Femur (tissue), 1 donor: ENCODE measurements at places on chromosomes 3 and 15.
A peak's percentile ranks its signal among the peaks of the same experiment; 100 is the strongest.

DNA sequence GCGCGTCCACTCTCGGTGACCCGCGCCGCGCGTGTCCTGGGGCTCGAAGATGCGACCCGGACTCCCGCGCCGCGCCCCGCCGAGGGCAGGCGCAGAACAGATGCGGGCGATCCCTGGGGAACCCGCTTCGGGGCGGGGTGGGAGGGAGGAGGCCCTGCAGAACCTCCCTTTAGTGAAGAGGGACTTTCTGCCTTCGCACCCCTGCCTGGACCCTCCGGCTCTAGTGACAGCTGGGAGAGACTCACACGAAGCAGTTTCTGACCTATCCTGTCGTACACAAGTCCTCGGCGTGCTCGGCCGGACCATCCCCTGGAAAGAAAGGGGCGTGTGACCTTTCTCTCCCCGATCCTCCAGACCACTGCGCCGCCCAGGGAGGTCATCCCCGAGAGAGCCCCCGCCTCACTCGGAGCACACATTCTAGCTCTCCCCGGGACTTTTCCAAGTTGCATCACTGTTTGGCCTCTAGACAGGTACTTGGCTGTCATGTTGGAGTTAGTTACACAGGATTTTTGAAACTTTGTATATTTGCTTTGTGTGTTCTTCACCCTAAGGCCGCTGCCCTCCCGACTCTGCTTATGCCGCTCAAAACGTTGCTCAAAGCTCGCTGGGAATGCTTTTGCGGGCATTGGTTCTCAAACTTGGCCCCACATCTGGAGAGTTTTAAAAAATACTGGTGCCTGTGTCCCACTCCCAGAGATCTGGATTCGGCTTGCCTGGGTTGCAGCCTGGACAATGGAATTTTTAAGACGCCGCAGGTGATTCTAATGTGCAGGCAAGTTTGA, 582 bp downstream of the CGNL1 start:
- DNase-seq: peak; percentile 53

GRCh38 chr15:65044724-65045481, at the start of gene SLC51B:
SLC51B (plus strand) TSS chr15:65045387; CDS start chr15:65050005, 4,618 bp downstream.
- DNase-seq: no peak

DNA sequence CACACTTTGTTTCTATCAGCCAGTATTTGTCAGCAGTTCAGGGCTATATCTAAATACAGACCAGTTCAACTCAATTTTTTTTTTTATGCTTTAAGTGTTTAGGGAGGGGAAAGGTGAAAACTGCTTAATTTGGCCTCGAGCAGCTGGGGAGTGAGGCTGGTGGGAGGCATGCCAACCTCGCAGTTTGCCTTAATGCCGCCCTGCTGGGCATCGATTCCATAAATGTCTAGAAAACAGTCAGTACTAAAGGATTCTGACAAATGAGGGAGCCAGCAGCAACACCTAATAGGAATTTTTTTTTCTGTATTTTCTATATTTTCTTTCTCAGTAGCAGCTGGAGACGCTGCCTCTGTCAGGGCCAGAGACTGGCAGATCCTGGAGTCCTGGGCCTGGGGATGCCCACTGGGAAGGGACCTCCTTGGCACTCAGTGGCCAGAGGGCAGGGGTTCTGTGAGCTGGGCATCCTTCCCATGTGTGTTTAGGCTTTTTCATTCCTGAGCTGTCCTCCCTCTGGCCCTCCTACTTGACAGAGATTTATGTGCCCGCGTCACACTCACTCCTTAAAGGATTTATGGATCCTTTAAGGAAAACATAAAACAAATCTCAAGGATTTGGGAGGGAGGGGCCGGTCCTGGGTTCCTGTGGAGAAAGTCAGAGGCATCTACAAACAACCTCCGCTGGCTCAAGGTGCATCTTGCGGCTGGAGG, 117.8 kb downstream of the WNT5A start:
- no peak for DNase-seq

- DNase-seq: no peak
Measured at GRCh38 chr3:128374746-128375445, 91.8 kb downstream of the DNAJB8 start.

DNA sequence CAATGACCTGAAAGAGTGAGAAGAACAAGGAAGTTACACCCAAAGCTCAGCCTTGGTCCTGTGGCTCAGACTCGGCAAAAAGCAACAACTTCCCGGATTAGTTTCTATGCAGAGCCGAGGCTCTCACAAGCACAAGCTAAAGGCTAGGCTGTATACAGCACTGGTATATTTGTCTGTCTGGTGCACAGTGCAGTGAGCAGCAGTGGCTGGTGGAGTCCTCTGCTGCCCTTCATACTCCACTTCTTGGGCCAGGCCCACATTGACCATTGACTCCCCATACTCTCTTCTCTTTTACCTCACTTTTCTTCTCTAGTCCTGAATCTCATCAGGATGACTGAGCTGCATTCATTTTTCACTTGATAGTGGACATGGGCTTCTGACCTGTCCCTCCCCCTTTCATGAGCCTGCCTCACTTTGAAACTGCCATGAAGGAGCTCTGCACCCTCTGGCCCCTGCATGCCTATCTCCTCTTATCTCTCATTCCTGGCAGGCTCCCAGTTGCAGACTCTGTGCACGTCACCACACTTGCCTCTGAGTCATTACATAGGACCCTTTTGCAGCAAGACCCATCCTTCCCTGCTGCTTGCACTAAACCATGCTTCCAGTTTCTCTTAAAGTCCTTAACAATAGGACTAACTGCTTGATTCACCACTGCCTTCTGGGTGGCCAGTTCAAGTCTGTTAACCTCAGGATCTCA, 379.3 kb downstream of the NTRK3 start:
- DNase-seq: no peak

DNA sequence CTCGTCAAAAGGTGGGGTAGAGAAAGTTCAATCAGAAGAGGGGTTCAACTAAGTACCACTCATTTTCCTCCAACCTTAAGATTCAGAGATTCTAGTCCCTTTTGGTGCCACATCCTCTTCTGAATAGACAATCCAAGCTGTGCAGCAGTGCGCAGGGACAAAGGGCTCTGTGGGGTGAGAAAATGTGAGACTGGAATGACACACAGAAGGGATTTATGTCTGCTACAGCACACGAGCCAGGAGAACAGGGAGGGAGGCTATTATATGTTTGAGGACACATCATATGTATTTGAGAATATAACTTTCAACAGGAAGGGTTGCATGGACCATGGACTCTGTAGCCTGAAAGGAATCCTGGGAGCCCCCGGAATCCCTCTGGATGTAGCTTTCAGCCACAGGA, 33.0 kb downstream of the LSM3 start:
- no peak for DNase-seq

- no peak for DNase-seq
Measured at GRCh38 chr3:87468235-87468634, 191.9 kb upstream of the POU1F1 start.

GRCh38 chr3:194369522-194370279, at the start of gene LRRC15:
LRRC15 (minus strand) TSS chr3:194369743; CDS start chr3:194361043, 8,700 bp downstream.
- DNase-seq: peak; percentile 60

GRCh38 chr3:107574650-107575049, 51.9 kb downstream of the BBX start:
- DNase-seq: no peak

- DNase-seq: no peak
Measured at GRCh38 chr3:72949016-72949415, 47.6 kb upstream of the PPP4R2 start.

GRCh38 chr3:42209917-42210316, 56.1 kb downstream of the CCK start:
- no peak for DNase-seq

DNA sequence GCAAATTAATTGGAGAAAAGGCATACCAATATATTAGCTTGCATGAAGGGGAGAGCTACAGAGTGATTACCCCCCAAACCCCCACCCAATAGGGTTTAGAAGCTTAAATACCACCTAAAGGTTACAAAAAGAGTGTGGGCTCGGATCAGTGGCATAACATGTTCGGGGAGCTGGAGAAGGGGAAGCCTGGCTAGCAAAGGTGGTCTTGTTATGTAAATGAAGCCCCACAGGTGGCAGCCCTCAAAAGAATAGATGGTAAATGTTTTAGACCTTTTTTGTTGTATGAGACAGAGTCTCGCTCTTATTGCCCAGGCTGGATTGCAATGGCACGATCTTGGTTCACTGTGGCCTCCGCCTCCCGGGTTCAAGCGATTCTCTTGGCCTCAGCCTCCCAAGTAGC, 10.9 kb upstream of the PXK start:
- DNase-seq: no peak

GRCh38 chr3:108806316-108806715, 16.3 kb upstream of the TRAT1 start:
- no peak for DNase-seq

DNA sequence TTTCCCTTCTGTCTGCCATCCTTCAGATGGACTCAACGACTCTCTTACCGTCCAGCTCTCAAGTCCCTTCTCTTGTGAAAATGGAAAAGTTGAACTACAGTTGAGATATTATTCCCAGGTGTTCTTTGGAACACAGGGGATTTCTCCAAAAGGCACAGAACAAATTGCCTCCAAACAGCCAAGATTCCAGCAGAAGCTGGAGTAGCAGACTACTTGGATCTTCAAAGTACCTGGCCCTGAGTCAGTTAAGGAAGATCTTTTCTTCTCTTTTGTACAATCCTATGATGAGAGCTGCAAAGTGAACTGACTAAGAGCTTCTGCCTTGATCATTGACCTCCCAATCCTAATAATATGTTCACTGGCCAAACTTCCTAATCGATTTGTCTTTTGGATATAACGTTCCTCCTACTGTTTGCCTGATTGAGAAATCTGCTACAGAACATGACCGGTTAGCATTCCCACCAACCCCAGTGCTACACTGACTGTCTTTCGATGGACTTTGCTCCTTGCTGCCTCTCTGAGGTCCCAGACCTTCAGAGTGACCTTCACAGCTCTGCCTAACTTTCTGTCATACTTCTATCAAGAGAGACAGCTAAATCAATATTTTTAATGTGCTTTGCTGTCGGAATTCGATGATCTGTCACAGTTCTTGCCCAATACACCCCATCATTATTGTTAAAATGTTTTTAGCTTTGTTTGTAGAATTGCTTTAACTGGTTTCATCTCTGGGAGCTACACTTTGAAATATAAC, 21.9 kb downstream of the PAQR9 start:
- DNase-seq: no peak

DNA sequence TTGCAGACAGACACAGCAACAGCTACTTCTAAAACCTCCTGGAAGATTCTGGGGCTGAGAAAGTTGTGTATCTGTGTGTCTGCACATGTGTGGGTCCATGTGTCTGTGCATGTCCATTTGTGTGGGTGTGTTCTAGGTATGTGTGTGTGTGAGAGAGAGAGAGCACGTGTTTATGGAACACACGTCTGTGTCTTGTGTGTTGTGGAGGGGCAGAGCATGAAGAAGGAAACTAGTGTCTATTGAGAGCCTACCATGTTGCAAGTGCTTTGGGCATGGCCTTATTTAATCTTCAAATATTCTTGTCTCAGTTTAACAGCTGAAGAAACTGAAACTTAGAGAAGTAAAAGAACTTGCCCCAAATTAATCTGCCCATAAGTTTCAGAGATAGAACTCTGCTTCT, 327.5 kb downstream of the UACA start:
- no peak for DNase-seq

- DNase-seq: no peak
Measured at GRCh38 chr3:173943264-173943663, 545.7 kb downstream of the NLGN1 start.

- DNase-seq: no peak
Measured at GRCh38 chr15:76340198-76340802, 3.7 kb downstream of the ISL2 start.

GRCh38 chr3:24220859-24221657, 273.6 kb downstream of the THRB start:
- DNase-seq: peak; percentile 34

- DNase-seq: no peak
Measured at GRCh38 chr3:71989165-71989564, 204.2 kb upstream of the PROK2 start.

DNA sequence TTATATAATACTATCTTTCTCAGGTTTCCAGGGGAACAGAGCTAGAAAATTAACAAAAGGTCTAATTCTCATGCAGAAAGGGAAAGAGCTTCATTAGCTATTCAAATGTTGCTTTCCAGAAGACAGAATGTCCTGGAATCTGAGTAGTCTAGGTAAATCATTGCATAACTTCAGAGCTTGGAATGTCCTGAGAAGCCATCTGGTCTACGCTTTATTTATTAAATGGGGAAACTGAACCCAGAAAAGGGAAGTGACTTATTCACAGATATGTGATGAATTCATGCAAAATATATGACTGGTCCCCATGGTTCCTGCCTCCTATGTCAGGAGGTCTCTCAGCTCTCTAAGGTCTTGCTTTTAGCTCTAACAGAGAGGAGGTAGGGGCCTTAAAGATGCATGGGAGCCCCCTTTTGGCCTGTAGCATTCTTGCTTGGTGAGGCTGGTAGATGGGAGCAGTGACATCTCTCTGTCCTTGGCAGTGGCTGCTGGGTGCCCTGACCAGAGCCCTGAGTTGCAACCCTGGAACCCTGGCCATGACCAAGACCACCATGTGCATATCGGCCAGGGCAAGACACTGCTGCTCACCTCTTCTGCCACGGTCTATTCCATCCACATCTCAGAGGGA, 99.2 kb downstream of the CEMIP start:
- DNase-seq: no peak

GRCh38 chr3:194080436-194080835, 55.5 kb upstream of the HES1 start:
- peak; percentile 51 for DNase-seq

- no peak for DNase-seq
Measured at GRCh38 chr15:23440596-23440995, 6.4 kb downstream of the GOLGA6L2 start.

GRCh38 chr3:50675179-50676030, 678 bp downstream of the DOCK3 start:
- no peak for DNase-seq

DNA sequence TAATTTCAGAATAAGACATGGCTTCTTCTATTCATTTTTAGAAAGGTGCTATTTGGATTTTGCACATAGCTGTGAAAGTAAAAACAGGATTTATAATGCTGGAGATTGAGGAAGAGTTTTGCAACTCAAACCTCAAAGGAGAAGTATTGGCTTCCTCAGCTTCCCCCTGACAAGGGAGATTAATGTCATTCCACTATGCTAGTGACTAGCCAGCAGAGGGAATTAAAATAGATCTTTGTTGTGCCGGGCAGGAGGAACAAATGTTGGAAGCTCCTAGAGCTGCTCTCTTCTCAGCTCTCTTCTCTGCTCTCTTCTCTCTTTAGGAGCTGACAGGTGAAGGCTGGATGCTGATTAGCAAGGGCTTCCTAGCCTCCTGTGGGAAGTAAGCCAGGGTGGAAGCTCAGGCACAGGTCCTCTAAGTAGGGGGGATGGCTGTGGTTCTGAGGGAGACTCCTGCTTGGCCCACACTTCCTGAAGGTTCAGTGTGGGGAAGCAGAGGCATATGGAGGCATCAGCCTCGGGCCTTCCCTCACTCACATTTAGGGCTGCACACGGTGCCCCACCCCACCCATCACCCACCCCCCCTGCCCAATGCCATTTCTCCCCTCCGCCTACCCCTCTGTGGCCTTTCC, 29.6 kb downstream of the CX3CR1 start:
- DNase-seq: no peak

- no peak for DNase-seq
Measured at GRCh38 chr3:102532901-102533300, 98.1 kb downstream of the ZPLD1 start.
